ENCODE measurements at places on chromosomes 1 and 21. TPM values are rescaled to one million over a fixed set of nuclear protein-coding genes. Genes with fewer than 3 reads are reported as not detected.

- H3K27ac ChIP-seq = no peak overlapping the region
- no peaks in the 10 kb centered on the region for H3K27me3 ChIP-seq
- no peak for DNase-seq
- no peaks in the 10 kb centered on the region for H3K4me1 ChIP-seq
Measured at GRCh38 chr1:103254691-103255090, 146.4 kb upstream of the COL11A1 start.

- DNase-seq = no peak
- no peaks in the 10 kb centered on the region for H3K4me1 ChIP-seq
- no peak overlapping the region for H3K4me3 ChIP-seq
- H3K27ac ChIP-seq = no peak overlapping the region
- H3K27me3 ChIP-seq = no peaks in the 10 kb centered on the region
Measured at GRCh38 chr1:56304975-56305374, 274.4 kb downstream of the PLPP3 start.

DNA sequence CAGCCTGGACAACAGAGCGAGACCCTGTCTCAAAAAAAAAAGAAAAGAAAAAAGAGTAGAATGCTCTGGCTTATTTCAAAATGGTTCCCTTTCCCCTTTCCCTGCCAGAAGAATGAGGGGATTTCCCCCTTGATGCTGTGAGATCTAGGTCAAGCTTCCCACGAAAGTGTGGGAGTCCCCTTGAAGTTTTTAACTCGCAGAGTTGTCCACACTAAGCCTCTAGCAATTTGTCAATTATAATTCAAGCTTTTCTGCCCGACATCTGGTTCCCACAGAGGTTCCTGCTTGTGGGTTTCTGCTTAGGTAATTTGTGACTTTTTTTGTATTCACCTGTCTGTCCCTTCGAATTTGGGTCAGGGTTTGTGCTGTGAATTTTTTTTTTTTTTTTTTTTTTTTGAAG, 62.8 kb downstream of the ZFYVE9 start:
- no peaks in the 10 kb centered on the region for H3K27me3 ChIP-seq
- H3K4me1 ChIP-seq = no peaks in the 10 kb centered on the region
- no peak overlapping the region for H3K4me3 ChIP-seq
- no peak overlapping the region for H3K27ac ChIP-seq
- H3K36me3 ChIP-seq = no peaks in the 10 kb centered on the region
- no peak for DNase-seq

DNA sequence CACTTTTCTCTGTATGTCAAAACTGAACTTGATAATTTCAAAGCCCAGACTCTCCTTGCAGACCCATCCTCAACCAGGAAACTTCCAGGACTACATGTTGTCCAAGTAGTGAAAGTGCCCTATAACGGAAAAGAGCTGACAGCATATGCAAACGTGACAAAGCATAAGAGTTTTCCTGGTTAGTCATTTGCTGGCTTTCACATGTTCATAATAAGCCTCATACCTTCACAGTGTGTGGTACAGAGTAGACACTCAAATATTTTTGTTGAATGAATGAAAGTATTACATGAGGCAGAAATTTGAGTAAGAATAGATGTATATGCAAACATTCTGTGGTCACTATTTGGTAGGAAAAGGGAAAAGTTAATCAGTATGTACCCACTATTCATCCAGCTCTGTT, 473.3 kb downstream of the MRPL39 start:
- H3K27ac ChIP-seq = no peak overlapping the region
- DNase-seq = no peak
- no peak overlapping the region for H3K4me3 ChIP-seq
- no peaks in the 10 kb centered on the region for H3K4me1 ChIP-seq
- no peaks in the 10 kb centered on the region for H3K27me3 ChIP-seq
- no peaks in the 10 kb centered on the region for H3K36me3 ChIP-seq

GRCh38 chr1:167371030-167371429, 147.3 kb downstream of the CD247 start:
- no peaks in the 10 kb centered on the region for H3K4me1 ChIP-seq
- no peak for DNase-seq
- H3K27ac ChIP-seq = no peak overlapping the region
- no peak overlapping the region for H3K4me3 ChIP-seq
- H3K27me3 ChIP-seq = no peaks in the 10 kb centered on the region

- H3K36me3 ChIP-seq = peaks cover 60% of the 10 kb centered on the region
- H3K27ac ChIP-seq = no peak overlapping the region
- H3K27me3 ChIP-seq = no peaks in the 10 kb centered on the region
- H3K4me1 ChIP-seq = no peaks in the 10 kb centered on the region
- no peak overlapping the region for H3K4me3 ChIP-seq
Measured at GRCh38 chr1:207762622-207763021, 10.8 kb downstream of the CD46 start.

ZNF683 gene
- not detected for total RNA-seq

SH3GLB1 gene
- 16.8 TPM for total RNA-seq

ACTL8 gene
- total RNA-seq = not detected

RGS16 gene
- 2.7 TPM for total RNA-seq
